ENCODE measurements at places on chromosomes 13 and 19.

GRCh38 chr19:392375-392970 is 16.5 kb downstream of the C2CD4C start:
- no peak for DNase-seq

DNA sequence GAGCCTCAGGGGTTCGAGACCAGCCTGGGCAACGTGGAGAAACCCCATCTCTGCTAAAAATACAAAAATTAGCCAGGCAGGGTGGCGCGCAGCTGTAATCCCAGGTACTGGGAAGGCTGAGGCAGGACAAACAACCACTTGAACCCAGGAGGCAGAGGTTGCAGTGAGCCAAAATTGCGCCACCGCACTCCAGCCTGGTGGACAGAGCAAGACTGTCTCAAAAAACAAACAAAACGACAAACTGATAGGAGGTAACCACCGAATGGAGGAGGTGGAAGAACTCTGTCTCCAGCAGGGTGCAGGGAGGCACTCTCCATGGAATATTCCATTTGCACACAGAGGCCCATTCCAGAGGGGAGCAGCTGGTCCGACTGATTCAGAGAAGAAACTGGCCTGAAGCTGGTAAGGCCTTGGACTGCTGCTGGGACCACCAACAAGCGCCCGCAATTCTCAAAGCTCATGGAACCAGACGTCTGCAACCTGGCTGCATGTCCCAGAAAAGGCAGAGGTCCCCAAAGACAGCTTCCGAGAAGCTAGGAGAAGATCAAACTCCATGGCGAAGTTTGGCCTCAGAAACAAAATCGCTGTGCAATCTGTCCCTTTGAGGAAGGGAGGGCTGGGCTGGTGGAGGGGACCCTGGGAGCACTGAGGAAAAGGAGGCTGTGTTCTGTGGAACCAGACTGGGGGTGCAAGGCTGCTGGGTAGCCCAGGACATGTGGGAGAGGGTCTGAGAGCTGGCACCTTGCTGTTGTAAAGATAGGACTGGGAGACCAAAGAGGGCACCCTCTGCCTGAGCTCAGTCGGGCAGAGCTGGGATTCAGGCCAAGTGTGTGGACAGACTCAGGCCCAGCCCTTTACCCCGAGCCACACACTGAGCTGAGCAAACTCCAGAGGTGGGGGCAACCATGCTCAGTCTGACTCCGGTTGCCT is 35.2 kb downstream of the SLC25A42 start:
- no peak for DNase-seq

GRCh38 chr13:43086181-43086580 is 62.8 kb downstream of the DNAJC15 start:
- no peak for DNase-seq

DNA sequence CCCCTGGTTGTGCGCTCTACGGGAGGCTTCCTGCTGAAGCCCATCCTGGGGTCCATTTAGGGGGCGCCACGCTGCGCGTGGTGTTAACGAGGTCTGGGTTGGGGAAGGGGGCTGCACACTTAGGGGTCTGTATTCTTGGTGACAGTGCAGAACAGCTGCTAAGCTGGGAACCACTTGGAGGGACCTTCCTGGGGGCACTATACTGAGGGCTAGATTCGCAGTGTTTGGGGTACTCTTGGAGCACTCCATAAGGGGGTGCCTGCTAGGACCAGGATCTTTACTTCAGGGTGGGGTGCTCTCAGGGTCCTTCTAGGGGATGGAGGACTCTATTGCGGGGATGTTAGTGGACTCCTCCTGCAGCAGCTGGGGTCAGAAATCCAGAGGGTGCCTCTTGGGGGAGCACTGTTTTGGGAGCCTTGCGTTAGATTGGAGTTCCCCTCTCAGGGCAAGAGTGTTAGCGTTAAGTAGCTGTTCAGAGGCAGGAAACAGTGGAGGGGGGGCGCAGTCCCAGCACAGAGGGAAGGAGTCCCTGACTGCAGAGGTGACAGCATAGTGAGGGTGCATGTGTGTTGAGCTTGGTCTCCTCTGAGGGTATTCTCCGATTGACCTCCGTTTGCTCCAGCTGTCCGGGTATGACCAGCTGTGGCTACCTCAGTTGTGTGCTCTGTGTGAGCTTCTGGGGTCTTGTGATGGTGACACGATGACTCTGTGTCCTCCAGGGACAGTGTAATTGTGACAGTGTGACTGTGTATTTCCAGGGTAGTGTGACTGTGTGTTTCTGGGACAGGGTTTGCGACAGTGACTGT is 1.1 kb downstream of the PDE4A start:
- no peak for DNase-seq

DNA sequence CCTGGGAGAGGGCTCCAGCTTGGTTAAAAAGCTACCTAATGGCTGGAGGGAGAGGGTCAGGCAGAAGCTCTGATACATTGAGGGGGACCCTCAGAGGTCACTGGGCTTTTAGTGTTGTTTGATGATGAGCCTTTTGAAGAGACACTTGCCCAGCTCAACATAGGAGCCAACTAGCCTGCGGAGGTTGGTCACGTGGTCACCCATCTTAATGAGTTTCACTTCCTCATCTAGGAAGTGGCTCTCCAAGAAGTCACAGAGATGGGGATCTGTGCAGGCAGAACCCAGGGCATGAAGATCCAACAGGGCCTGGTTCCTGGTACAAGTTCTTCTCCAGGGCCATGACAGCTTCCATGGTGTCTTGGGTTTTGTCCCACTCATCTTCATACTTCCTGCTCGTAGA is 33.4 kb downstream of the IPO5 start:
- no peak for DNase-seq

GRCh38 chr13:94318418-94318817 is 161.1 kb downstream of the DCT start:
- DNase-seq: no peak

DNA sequence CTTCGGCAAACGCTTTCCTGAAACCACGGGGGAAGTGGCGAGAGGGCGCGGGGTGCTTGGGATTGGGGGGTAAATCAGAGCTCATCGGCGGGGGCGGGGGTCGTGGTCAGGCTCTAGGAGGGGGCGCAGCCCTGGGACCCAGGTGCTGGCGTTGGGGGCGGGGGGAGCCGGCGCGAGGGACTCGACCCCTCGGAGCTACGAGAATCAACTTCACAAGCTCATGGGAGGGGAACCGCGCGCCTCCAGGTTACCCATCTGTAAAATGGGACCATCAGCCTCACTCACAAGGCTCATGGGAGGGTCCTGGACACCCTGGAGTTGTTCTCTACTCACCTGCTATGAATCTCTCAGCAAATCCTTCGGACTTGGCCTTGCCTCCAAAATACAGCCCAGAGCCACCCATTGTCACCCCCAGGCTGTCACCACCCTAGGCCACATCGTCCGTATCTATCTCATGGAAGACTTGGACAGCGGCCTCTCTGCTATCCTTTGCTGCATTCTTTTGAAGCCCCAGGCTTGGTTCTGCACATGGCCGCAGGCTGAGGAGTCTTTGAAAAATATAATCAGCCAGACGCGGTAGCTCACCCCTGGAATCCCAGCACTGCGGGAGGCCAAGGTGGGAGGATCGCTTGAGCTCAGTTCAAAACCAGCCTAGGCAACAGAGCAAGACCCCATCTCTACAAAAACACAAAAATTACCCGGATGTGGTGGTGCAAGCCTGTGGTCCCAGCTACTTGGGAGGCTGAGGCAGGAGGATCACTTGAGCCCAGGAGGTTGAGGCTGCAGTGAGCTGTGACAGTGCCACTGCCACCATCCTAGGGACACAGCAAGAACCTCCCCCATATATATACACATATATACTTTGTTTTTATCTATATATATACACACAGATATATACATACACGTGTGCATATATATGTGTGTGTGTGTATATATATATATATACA is 939 bp upstream of the RANBP3 start:
- DNase-seq: no peak

DNA sequence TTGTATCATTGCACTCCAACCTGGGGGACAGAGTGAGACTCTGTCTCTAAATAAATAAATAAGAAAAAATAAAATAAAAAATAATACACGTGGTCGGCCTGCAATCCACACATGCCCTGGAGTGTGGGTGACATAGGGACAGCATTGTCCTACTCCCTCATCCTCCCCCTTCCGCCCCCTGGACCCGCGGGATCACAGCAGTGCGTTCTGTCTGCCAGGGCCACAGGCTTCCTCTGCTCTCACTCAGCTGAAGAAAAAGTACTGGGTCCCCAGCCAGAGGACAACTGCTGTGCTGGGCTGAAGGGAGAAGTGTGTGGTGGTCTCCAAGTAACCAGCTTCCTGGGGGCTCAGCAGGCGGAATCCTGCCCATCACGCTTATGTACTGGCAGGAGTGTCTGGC is 6.3 kb downstream of the BCAT2 start:
- DNase-seq: no peak

DNA sequence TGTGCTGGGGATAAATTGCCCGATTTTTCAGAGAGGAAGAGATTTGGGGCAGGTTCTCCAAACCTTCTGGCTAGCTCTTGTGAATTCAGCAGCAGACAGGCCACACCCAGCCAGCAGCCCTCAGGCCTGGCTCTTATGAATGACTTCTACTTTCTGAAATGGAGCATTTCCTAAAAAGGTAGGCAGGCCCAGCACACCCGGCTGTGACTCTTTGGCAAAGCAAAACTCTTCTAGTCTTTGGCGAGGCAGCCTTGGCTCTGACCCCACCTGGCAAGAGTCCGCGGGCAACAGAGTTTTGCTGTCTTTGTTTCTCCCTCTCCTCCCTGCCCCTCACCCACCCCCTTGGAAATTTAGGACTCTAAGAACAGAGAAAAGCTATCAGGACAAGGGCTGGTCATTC is 221.2 kb downstream of the ZNF536 start:
- DNase-seq: no peak
